NCI-H2227 treated with DMSO at 0.1 percent for 48 hours (cell line): ENCODE measurements at places on chromosomes 5 and 9.

DNA sequence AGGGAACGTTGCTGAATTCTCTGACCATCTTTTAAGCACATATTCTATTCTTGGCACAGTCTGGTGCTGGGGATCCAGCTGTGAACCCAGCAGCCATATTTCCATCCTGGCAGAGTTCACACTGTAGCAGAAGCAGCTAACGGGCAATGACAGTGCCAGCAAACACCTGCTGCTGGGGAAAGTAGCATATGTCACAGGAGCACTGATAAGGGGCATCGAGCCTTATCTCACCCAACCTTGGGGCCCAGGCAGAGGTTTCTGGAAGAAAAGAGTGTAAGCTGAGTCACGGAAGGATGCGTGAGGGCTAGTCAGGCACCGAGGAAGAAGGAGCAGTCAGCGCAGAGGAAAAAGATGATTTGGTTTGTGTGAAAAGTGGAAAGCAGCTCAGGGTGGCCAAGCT lies 1.1 kb downstream of the NDOR1 start:
- DNase-seq: no peak

DNA sequence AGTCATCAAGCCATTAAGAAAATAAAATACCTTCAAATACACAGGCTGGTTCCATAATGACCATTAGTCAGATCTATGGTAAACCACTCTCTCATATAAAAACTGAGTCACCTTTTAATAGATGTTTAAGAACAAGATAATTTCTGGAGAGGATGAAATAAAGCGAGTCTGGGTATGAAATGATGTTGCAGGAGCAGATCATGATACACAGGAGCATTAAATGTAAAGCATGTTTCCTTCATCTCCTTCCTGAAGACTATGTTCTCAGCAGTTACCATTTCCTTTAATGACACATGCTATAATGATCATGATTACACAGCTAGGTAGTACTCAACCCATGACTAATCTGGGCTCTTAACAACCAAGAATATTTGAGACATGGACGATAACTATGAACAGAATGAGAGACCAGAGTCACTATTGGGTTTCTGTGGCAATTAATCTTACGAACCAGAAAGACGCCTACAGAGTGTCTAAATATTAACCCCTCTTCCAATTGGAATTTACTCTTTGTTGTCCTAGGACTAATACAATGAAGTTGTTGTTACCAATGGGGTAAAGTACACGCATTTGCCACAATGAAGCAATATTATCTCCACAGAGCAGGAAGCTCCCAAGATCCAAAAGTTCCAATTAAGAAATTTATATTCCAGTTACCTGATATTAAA lies 105.6 kb downstream of the NR6A1 start:
- DNase-seq: no peak

GRCh38 chr9:83034587-83034986 lies 28.4 kb downstream of the RASEF start:
- DNase-seq: no peak

DNA sequence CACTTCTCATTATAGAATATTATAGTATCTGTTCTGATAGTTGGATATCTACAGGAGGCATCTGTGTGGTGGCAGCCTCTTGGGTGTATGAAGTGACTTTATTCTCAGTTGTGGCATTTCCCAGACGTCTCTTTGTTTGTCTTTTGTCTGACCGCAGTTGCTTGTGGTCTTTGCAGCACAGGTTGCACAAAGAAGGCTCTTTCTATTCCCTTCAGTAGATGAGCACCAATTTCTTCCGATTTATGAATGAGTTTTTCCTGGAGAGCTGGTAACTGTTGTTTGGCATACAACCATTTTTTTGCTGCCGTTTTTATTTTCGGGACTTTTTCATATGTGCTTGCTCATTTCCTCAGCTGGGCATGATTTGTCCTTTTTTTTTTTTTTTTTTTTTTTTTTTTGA lies 56.4 kb upstream of the MYO10 start:
- no peak for DNase-seq

GRCh38 chr9:127910613-127911205 lies 6.1 kb downstream of the ST6GALNAC4 start:
- peak; percentile 6 for DNase-seq

DNA sequence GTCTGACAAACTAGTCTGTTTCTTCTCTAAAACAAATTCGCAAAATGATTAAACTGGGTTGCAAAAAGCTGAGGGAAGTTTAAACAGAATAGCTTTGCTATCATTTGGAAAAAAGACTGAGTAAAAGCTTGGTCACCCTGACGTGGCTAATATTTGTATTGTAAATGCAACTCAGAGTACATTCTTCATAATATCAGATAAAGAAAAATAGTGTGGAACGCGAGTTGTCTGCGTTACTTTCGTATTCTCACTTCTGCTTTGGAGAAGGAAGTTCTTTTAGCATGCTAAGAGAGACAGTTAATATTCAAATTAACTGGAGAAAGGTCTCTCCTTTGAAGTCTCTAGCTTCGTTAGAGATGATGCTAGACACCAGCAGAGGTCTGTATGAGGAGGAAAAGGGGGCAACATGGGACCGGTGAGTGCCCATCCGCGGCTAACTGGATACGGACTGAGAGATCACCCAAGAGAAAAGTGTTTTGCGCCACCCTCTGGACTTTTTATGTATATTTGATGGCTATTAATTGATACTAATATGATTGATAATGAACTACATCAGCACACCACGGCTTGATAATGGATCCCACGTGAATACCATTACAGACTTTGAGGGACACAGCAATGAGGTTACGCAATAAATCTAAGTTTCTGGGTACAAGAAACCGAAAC lies 2.9 kb upstream of the CNTRL start:
- no peak for DNase-seq

DNA sequence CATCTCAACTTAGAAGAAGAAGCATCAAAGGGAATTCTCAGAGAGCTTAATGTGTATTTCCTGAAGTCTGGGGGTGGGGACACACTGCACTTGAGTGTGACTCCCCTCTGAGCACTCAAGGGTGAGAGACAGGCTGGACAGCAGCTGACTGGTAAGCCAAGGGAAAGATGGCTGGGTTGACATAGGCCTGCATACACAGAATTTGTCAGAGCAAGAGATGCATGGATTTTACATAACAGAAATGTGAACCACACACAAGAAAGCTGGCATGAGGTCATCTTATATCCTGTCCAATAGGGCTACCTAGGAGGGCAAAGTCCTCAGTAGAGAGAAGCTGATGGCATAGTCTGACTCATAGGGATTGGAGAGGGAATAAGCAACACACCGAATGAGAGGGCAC lies 114.3 kb upstream of the EPB41L4A start:
- DNase-seq: no peak

DNA sequence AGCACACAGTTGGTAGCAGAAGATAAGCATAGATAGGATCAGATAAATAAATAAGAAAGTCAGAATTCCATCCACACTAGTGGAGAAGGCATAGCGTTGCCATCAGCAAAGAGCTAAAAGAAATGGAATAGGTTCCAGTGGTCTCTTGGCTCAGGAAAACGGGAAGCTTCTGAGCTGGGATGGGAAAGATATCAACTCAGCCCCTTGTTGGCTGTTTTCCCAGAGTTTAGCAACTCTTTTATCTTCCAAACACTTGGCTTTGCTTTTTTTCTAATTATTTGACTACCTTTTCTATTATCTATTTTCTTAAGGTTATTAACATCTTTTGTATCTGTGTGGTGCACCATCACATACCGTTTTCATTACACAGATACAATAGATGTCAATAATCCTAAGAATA lies 445.7 kb upstream of the TRPC7 start:
- DNase-seq: no peak

GRCh38 chr5:178080618-178081410 lies 32.5 kb upstream of the N4BP3 start:
- DNase-seq: no peak

DNA sequence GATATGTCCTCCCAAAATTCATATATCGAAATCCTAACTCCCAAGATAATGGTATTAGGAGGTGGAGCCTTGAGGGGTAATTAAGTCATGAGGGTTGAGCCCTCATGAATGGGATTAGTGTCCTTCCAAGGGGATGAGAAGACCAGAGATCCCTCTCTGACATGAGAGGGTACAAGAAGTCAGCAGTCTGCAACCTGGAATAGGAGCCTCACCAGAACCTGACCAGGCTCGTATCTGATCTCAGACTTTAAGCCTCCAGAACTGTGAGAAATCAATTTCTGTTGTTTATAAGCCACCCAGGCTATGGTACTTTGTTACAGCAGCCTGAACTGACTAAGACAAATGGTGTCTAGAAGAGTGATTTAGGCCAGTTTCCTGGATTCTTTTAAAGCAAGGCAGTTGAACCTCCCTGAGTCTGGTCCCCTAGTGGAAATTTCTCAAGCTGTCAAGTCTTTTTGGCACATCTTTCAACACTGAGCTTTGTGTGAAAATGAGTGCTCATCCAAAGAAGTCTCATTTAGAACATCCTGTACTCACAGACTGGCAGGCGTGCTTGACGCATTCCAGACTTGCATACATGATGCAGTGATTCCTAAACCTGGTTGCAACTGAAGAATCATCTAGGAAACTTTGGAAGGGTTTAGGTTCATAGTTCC lies 254.8 kb upstream of the PPP1R2B start:
- DNase-seq: no peak

- DNase-seq: no peak
Measured at GRCh38 chr5:132708645-132709044, 28.7 kb downstream of the KIF3A start.

GRCh38 chr5:122172207-122172606 lies 42.9 kb downstream of the ZNF474 start:
- no peak for DNase-seq

DNA sequence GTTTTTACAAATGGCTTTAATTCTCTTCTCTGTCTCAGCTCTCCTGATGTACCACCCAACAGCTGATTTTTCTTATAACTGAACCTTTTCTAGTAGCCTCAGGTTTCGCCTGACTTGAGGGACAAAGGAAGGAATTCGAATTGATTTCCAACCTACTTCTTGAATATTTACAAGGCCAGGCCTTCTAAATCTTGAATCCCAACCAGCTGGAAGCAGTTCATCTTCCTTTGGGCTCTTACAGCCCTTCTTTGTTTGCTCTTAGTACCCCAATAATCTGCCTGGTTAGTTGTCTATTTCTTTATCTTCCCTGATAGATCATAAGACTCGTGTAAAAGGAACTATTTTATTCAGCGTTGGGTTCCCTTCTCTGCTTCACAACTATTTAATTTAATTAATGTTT lies 95.9 kb downstream of the NLN start:
- DNase-seq: no peak

- no peak for DNase-seq
Measured at GRCh38 chr5:19930451-19930850, 57.5 kb downstream of the CDH18 start.

DNA sequence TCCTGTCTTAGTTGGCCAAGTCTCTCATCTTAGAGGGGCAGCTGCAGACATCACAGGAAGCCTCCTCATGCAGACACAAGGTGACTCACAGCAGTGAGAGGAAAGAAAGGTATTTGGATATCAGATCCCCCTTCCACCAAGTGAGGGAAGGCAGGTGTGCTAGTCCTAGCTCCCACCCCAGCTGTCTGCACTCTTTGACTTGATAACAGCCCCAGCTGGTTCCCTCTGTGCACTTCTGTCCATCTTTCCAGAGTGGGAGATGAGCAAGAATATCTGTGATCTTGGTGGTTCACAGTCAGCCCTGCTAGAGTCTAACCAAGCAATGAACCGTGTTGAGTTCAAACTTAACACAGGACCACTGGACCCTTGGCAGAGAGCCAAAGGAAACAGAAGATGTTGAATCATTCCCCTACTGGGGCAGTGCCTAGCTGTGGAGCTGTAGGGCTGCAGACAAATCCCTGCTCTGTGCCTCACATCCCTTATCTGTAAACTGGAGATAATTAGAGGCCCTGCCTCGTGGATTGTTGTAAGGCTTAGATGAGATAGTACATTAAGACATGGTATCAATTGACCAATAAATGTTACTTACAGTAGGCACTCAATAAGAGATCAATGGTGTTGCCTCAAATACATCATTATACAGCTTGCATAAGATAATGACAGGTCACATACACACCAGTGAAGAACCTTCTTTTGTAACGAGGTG lies 39.1 kb downstream of the SH3RF2 start:
- no peak for DNase-seq

DNA sequence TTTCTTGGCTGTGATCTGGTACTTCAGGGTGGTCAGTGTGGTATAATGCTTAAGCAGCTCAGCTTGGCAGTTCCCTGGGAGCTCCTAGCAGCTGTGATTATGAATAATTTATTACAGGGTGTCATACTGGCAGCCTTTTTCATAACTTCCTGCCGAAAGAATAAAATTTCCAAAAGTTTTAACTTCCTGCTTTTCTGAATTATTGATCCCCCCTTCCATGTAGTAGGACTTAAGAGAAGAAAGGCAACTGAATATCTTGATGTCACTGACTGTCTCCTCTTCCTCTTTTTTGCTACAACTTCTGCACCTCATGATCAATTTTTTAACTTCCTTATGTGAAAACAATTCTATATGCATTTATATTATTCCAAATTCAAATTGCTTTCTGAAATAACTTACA lies 74.3 kb upstream of the SPEF2 start:
- DNase-seq: no peak

- no peak for DNase-seq
Measured at GRCh38 chr5:96946381-96946780, 10.5 kb downstream of the LNPEP start.

DNA sequence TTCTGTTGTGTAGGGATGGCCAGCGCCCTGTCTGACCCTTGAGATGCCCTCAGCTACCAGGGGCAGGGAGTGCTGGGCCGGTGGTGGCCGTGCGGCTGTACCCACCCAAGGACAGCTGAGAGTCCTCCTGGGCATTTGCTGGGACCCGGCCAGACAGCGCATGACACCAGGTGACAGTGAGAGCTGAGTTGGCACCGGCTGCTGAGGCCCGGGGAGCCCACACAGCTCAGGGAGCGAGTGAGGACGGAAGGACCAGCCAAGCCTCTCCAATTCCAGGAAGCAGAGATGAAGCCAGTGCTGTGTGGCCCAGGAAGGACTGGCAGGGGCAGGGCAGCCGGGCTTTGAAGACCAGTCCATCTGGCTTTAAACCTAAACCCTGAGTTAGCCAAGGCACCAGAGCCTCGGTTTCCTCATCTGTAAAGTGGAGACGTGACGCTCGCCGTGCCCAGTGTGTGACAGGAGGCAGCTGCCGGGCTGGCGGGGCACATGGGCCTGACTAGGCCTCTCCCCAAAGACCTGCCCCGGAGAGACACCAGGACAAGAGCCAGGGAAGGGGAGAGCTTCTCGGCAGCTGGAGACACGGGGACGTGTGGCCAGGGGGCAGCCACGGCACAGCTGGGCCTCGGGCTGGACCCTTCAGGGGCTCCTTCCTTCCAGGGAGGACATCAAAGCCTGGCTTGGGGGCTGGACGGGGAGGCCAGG lies 3.0 kb upstream of the AGPAT2 start:
- no peak for DNase-seq

GRCh38 chr9:113992276-113992951 lies 85.7 kb downstream of the AMBP start:
- no peak for DNase-seq

GRCh38 chr9:14479163-14479560 lies 165.2 kb upstream of the NFIB start:
- no peak for DNase-seq

DNA sequence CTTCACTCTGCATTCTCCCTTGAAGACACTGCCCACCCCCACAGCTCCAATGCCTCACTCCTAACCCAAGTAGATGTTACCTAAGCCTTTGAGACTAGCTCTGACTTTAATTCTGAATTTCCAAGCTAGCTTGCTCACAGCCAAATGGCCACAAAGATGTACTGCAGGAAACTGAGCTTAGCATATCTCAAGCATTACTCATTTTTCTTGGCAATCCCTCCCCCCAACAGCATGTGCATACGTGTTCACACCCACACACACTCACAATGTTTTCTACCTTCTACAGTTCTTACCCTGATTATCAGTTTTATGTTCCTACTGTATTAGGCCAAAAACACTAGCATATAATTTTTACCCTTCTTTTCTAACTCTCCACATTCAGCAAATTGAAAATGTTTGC lies 13.7 kb upstream of the GRIA1 start:
- DNase-seq: no peak
